ENCODE measurements at places on chromosomes 7 and 10. TPM values are rescaled to one million over a fixed set of nuclear protein-coding genes. Genes with fewer than 3 reads are reported as not detected.

ADAM22 gene
- total RNA-seq, result 0.29 TPM

HOGA1 gene
- total RNA-seq, result 1.7 TPM

SPDYE6 gene
- total RNA-seq, result not detected

BAMBI gene
- 15.6 TPM for total RNA-seq

CLCN1 gene
- total RNA-seq, result not detected

PDZD7 gene
- total RNA-seq, result 0.67 TPM

RGR gene
- total RNA-seq, result not detected

ZNF727 gene
- total RNA-seq, result not detected

ZNF853 gene
- total RNA-seq, result 2.0 TPM

GRM8 gene
- total RNA-seq, result not detected

IGF2BP3 gene
- total RNA-seq, result 22.2 TPM

ZNF716 gene
- not detected for total RNA-seq

TMEM140 gene
- 1.1 TPM for total RNA-seq

AGR3 gene
- total RNA-seq, result not detected

INSYN2A gene
- total RNA-seq, result 2.3 TPM

PLAU gene
- 74.1 TPM for total RNA-seq
